ENCODE measurements at places on chromosomes 2 and 18. TPM values are rescaled to one million over a fixed set of nuclear protein-coding genes. Genes with fewer than 3 reads are reported as not detected.

- DNase-seq, result no peak
These were observed 291.5 kb downstream of the SP3 start for GRCh38 chr2:173673640-173674039.

- no peak for DNase-seq
These were observed 235.6 kb upstream of the ZSWIM2 start for GRCh38 chr2:187084524-187084923.

The NT5DC4 gene
- total RNA-seq, result not detected

- no peak for DNase-seq
These were observed 28.9 kb upstream of the IER3IP1 start for GRCh38 chr18:47204908-47205522.

DNA sequence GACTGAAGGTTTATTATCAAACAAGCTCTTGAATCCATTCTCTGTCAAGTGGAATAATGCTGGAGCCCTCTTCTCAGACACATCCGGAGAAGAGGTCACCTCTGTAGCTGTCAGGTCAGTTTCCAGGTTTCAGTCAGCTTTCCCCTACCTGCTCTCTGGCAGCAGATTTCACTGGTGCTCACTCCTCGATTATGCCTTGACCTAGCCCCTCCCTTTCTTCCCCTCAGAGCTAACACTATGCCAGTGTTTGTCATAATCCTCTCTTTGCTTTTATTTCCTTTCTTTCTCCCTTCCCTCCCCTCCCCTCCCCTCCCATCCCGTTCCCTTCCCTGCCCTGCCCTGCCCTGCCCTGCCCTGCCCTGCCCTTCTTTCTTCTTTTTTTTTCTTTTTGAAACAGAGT, 22.5 kb upstream of the PLEKHM3 start:
- no peak for DNase-seq

The TCF7L1 gene
- total RNA-seq, result 14.0 TPM

DNA sequence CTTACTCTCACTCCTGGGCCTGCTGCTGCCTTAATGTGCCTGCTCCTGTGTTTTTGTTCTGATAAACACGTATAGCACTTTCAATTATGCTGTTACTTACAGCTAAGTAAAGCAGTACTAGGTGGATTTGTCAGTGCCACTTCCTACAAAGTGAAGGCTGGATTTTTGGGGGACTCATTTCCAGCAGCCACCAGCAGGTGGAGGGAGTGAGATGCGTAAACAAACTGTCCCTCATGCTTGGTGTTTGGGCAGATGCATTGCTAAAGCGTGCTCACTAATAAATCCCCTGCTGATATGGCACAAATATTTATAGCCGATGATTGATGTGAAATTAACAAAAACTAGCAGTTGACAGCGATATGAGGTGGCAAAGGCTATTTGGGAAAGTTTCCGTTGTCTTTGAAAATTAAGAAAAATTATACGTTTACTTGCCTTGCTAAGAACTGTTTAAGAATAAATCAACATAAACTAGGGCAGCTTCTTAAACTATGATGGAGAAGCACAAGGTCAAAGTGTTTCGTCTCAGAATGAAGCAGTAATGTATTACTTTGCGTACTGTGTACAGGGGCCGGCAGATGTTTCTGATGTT, 101.7 kb downstream of the AGAP1 start:
- DNase-seq, result peak; percentile 58

GRCh38 chr2:66236067-66236685, 198.7 kb upstream of the MEIS1 start:
- DNase-seq, result no peak

The FAHD2B gene
- 15.4 TPM for total RNA-seq

GRCh38 chr2:144836635-144837350, 316.9 kb upstream of the ZEB2 start:
- no peak for DNase-seq

The TUBB8B gene
- total RNA-seq, result not detected

The IGFBP2 gene
- 126 TPM for total RNA-seq

DNA sequence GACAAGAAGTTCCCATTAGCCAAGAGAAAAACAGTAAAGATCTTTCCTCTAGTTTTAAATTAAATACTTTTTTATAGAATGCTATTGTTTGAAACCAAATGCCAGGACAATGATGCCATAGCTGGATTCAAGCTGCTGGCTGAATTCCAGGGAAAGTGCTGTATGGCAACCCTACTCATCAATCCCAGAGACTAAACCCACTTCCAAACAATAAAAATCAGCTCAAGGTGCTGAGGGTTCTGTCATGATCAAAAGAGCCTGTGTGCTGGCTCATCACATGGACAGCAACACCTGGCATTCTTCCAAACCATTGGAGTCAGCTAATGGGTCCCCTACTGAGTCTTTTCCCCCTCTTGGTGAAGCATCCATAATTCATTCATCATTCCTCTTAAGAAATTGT, 53.7 kb upstream of the PARD3B start:
- no peak for DNase-seq

DNA sequence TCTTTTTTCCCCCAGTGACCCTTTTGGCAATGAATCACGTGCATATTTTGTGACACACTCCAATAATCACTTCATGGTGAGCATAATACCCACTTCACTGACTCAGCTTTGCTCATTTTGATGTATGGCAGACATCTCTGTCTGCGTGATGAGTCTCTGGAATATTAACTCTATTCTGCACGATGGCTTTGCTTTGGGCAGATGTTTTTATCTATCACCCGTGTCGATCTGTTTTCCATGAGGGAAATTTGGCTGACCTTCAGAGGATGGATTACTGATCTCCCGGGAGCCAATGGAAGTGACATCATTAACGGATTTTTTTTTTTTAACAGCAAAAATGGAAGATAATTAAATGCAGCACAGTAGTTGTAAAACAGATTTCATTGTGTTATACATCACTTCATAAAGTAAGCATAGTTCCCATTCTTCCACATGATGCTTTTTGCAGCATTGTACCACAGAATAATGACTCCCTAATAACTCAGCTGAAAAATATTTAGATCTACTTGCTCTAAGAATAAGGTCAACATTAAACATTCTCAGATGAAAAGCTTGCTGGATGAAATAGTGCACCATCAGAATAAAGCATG, 29.8 kb downstream of the CDC42EP3 start:
- no peak for DNase-seq

DNA sequence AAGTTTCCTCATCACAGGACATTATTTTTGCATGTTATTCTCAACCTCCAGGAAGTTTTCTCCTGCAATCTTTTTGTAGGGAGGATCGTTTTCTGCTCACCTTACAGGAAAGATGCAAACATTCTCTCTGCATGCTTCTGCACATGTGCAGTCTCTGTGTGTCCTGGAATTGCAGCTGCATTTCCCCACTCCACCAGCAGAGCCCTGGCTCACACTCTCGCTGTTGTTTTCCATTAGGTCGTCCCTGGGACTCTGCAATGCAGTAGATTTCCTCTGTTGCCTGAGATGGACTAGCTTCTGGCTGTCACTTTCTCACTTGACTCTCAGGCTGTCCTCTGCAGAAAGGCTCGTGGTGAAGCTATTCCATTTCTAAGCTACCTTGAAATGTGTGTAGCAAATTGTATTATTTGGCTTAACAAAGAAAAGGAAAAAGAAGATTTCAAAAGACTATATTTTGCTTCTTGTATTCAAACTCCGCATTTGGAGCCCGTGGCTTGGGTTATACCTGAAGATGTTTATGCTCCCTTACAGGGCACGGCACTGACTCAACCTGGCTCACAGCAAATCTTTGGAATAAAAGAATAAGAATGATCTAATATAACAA, 346.7 kb downstream of the RAD51AP2 start:
- DNase-seq, result no peak

- no peak for DNase-seq
These were observed 1.3 kb upstream of the ZNF516 start for GRCh38 chr18:76496194-76496890.

The PLA2R1 gene
- total RNA-seq, result 13.5 TPM

The AMER3 gene
- total RNA-seq, result not detected

- no peak for DNase-seq
These were observed 22.9 kb upstream of the CAVIN2 start for GRCh38 chr2:191869781-191870180.

- DNase-seq, result no peak
These were observed 37.1 kb downstream of the RAMP1 start for GRCh38 chr2:237896507-237896892.

GRCh38 chr2:197028230-197028629, 101.7 kb upstream of the PGAP1 start:
- DNase-seq, result no peak

GRCh38 chr18:76823587-76824011, 1.2 kb downstream of the ZNF236 start:
- DNase-seq, result no peak

- peak; percentile 48 for DNase-seq
These were observed 75.1 kb downstream of the SH3BP4 start for GRCh38 chr2:235026649-235027557.

DNA sequence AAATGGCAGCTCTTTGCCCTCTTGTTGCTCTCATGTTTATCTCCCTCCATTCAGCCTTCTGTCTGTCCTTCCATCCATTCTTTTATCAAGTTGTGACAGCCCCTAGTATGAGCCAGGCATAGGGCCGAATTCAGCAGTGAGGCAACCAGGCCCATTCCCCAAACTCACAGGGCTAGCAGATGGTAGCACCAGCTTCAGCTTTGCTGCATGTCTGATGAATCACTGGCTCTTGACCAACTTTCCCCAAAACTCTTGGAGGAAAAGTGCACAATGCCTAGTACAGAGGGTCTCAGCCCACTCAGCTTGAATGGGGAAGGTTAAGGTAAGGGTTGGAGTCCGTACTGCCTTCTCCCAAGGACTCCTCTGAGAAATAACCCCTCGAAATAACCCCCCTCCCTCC, 35.7 kb downstream of the NPAS2 start:
- no peak for DNase-seq

The INO80B gene
- total RNA-seq, result 26.5 TPM

The LRRTM4 gene
- total RNA-seq, result not detected

- DNase-seq, result no peak
These were observed 202.7 kb downstream of the BCL11A start for GRCh38 chr2:60350791-60351190.

GRCh38 chr2:131067465-131068125, 25.7 kb downstream of the FAM168B start:
- DNase-seq, result no peak

The IL36G gene
- not detected for total RNA-seq

The CELF4 gene
- 0.47 TPM for total RNA-seq

The TTC21B gene
- total RNA-seq, result 15.5 TPM

DNA sequence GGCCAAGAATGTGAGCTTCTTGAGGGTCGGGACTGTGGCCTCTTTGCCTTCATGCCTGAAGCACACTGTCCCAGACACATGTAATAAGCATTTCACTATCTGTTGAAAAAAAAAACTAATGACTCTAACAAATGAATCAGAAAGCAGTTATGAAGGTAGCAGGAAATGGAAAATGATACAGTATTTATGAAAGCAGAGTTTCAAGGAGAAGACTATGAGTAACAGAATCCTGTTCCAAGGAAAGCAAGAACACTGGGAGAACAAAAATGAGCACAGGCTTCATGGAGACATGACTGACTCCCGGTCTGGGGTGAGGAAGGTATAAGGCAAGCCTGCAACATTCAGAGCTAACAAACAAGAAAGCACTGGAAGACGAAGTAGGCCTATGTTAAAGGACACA, 190.8 kb downstream of the RNF152 start:
- DNase-seq, result no peak

DNA sequence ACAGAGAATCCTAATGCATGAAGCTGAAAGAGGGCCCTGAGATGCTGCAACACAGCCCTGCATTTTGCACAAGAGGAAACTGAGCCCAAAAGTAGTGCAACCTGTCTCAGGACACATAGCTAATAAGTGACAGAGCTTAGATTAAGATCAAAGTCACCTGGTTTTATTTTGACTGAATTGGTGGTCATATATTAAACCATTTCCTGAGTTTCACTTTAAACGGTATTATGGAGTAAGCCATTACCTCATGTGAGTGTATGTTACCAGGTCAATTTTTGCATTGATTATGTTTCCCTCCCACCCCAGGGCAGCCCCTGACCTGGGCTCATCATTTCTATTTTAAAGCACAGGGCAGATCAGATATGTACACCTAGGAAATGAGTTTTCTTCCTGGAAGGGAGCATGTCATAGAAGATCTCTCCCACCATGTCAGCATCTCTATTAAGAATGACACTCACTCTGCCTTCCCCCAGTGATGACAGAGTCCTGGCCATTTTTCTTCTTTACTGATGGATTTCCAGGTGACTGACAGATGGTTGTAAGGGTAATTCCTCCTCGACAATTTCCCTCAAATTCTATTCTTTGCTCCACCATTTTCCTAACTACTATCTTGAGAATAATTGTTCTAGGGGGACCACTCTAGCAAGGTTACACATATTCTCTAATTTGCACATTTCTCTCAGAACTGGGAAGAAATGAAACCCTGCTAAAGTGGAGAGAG, 441.3 kb upstream of the SLC14A2 start:
- no peak for DNase-seq

DNA sequence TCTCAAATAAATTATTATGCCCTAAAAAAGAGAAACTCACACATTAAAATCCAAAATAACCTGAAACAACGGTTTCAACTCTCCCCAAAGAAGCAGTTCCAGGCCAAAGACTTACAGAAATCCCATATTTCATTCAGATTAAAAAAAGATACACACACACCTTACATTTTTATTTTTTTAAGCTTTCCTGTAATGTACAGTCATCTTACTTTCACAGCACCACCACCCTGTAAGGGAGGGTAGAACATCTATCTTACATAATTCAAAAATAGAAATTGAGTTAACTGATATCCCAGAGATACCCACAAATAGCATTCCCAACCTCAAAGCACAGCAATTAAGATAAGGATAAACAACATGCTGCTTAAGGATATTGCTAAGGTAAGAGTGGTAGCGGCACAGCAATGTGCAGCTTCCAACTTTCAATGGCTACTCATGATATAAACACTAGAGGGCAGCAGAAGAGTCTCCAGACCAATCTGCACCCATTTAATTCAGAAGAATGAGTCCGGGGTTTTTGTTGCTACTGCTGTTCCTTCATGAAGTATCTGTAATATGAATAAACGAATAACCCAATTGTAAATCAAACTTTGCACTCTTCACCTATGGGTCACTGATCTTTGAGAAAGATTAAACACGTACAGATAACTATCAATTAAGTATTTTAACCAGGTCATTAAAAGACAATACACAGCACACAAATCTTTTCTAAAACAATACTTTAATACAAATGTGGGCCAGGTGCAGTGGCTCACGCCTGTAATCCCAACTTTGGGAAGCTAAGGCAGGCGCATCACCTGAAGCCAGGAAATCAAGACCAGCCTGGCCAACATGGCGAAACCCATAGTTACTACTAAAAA, 11.3 kb downstream of the GFPT1 start:
- no peak for DNase-seq

The DNAH7 gene
- 2.0 TPM for total RNA-seq

Measured in omental fat pad (tissue), 4 donors.